ENCODE measurements at places on chromosomes 7 and 10. TPM values are rescaled to one million over a fixed set of nuclear protein-coding genes. Genes with fewer than 3 reads are reported as not detected.

The LSM8 gene
- total RNA-seq = 39.1 TPM

The ACTR3C gene
- total RNA-seq = not detected

DNA sequence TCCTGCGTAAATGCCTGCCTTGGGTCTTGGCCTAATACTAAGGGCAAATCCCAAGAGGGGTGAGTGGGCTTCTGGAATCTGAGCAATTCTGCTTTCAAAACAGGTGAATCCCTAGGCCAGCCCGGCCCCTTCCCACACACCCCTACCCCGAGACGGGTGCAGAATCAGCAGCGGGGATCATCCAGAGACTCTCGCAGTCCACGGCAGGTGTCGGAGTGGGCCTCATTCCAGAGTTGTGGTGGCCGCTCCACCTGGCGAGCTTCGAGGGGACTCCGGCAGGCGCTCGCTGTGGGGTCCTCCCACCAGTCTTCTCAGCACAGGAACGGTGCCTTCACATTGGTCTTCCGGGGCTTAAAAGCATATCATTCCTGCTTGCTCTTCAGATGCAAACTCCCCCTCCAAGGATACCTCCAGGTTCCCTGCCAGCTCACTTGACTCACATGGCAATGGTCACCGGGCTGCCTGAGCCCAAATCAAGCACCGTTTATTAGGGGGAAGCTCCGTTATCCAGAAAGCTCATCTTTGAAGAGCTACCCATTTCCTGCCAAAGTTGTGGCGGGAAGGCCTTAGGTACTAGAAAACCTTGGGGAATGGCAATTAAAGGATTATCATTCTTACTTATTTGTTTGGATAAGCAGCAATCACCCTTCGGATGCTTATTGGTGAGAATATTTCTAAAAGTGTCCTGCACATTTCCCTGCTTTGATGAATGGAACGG, 67.6 kb downstream of the PRKAG2 start:
- H3K4me3 ChIP-seq = no peak overlapping the region
- no peaks in the 10 kb centered on the region for H3K4me1 ChIP-seq
- DNase-seq = no peak
- H3K27me3 ChIP-seq = peaks cover 21% of the 10 kb centered on the region

DNA sequence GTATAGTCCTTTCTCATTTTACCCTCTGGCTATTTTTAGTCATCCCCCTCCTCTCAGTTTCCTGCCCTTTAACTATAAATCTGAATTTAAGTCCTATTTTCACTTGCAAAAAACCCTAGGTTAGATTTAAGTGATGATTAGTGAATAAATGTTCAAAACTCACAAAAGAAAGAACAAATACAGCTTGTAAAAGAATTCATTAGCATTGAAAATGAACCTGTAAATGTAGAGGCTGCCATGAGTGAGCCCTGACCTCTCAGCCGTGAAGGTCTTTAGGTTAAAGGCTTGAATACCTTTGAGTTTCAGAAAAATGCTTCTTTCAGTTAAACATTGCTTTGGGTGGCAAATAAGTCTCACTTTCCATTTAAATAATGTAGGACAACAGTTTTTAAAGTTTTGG, 2.0 kb upstream of the SLC16A12 start:
- H3K27ac ChIP-seq = no peak overlapping the region
- no peaks in the 10 kb centered on the region for H3K36me3 ChIP-seq
- H3K27me3 ChIP-seq = peaks cover 67% of the 10 kb centered on the region

All from GM23248 (cell line).